ENCODE measurements at places on chromosomes 16 and 17.

DNA sequence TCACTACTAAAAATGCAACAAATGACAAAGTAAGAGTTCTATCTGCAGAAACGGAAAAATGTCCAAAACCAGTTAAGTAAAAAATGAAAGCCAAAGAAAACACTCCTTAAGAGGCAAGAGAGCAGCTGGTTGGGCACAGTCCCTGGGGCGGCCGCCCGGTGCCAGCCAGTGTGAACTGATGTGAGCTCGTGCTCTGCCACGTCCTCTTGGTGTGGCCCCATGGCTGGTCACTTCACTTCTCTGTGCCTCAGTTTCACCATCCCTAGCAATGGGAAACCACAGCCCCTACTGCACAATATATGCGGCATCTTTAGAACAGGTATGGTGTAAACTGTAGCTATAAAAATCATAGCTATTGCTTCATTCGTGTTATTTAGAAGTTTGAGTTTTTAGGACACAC is 21.2 kb downstream of the USP36 start:
- no peak for DNase-seq

DNA sequence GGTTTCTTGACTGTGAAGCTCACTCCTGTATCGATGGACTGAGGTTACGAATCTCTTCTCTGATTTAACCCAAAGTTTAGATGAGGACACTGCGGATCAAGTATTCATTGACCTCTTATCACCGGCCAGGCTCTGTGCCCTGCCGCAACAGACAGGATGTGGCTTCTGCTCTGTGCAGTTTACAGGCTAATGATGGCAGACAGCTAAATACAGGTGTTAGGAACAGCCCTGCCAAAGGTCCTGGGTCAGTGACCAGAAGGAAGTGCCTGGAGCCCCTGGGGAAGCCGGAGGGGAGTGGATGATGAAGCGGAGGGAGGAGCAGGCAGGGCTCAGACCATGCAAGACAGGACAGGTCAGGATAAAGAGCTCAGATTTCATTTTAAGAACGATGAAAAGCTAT is 44.4 kb downstream of the HAPSTR1 start:
- DNase-seq: peak; percentile 18

DNA sequence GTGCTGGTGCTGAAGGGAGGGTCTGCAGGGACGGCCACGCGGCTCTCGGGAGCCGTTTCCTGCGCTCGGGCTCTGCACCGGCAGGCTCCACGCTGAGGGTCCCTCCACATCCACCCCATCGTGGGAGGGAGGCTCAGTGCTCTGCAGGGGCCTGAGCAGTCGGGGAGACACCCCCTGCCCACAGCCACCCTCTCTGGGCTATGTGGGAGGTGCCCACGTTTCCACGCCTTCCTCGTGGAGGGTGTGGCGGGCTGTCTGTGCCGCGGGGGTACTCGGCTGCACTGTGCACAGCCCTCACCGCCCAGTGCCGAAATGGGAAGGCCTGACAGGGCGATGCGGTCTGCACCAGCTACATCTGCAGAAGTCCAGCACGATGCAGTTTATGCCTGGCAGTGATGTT is 25.5 kb upstream of the ZNF750 start:
- DNase-seq: no peak

- DNase-seq: no peak
These were observed 804 bp downstream of the ATP6V0C start for GRCh38 chr16:2514333-2515179.

- DNase-seq: no peak
These were observed 610.2 kb downstream of the TMEM114 start for GRCh38 chr16:7980133-7980483.

DNA sequence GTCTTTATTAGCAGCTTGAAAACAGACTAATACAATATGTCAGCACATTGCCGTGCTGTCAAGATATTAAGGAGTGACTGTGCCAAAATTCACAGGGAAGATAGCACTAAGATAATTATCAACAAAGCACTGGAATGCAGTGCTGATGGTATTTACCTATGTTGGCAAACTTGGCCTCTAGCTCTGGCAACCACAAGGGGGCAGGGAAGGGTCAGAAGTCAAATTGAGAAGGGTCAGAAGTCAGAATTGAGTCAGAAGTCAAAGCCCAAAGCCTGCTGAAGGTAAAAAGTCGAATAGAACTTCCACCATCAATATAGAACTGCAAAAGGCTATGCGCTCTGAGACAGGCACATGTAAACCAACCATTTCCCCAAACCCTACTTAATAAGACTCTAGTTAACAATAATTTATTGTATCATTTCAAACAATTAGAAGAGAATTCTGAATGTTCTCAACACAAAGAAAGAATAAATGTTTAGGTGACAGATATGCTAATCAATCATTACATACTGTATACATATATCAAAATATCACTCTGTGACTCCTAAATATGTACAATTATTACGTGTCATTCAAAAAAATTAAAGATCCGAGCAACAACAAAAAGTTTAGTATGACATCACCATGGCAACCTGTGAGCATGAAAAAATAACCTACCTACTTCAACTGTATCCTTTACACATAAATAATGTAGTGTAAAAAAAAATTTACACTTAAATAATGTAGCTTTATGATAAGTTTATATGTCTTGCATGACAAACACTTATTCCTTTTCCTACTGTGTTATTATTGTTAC is 916.1 kb downstream of the KCNJ2 start:
- no peak for DNase-seq

All from sciatic nerve (tissue), 2 donors.